NCI-H460 (cell line): ENCODE measurements at places on chromosomes 12 and 14.

GRCh38 chr12:26514364-26514763, 318.6 kb downstream of the ITPR2 start:
- DNase-seq, result no peak

GRCh38 chr12:123097561-123098084, 53.3 kb downstream of the PITPNM2 start:
- no peak for DNase-seq

GRCh38 chr12:115946867-115947695, 330.4 kb downstream of the MED13L start:
- DNase-seq, result no peak

- no peak for DNase-seq
Measured at GRCh38 chr14:23183479-23183878, at the start of gene SLC7A8. TSS of gene SLC7A8 (minus strand) at chr14:23183660. CDS start at chr14:23182914, 746 bp downstream.

- DNase-seq, result no peak
Measured at GRCh38 chr12:127726671-127727315, 540.2 kb upstream of the TMEM132C start.

DNA sequence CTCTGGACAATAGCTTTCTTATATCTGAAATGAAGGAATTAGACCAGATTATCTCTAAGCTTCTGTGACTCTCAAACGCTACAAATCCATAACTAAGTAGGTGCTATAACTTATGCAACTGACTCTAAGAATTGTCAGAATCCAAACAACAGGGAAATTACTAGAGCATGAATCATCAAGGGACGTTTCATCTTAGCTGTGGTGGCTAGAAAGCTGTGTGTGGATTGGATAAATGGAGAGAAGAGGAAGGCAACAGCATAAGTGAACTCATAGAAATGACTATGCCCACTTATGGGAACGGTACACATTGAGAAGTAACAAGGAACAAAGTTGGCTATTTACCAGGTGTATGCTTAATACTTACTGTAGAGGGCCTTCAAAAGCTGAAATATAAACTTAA, 96.0 kb upstream of the NEDD1 start:
- DNase-seq, result peak; percentile 74

DNA sequence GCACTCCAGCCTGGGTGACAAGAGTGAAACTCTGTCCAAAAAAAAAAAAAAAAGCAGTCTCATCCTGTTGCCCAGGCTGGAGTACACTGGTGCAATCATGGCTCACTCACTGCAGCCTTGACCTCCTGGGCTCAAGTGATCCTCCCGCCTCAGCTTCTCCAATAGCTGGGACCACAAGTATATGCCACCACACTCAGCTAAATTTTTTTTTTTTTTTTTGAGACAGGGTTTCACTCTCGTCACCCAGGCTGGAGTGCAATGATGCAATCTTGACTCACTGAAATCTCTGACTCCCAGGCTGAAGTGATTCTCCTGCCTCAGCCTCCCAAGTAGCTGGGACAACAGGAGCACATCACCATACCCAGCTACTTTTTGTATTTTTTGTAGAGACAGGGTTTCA, 5.2 kb upstream of the CNPY2 start:
- DNase-seq, result no peak
